ENCODE measurements at places on chromosomes 5 and 9.

DNA sequence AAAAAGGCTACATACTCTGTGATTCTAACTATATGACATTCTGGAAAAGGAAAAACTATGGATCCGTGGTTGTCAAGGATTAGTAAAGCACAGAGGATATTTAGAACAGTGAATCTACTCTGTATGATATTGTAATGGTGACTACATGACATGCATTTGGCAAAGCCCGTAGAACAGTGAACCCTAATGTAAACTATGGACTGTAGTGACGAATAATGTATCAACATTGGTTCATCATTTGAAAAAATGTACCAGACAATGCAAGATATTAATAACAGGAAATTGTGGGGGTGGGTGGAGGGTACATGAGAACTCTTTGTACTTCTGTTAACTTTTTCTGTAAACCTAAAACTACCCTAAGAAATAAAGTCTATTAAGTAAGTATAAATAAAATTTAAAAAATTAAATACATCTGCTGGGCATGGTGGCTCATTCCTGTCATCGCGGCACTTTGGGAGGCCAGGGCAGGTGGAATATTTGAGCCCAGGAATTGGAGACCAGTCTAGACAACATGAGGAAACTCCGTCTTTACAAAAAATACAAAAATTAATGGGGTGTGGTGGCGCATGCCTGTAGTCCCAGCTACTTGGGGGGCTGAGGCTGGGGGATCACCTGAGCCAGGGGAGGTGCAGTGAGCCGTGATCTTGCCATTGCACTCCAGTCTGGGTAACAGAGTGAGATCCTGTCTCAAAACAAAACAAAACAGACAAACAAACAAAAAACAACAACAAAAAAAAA lies 101.7 kb upstream of the TBC1D2 start:
- no peak for DNase-seq

DNA sequence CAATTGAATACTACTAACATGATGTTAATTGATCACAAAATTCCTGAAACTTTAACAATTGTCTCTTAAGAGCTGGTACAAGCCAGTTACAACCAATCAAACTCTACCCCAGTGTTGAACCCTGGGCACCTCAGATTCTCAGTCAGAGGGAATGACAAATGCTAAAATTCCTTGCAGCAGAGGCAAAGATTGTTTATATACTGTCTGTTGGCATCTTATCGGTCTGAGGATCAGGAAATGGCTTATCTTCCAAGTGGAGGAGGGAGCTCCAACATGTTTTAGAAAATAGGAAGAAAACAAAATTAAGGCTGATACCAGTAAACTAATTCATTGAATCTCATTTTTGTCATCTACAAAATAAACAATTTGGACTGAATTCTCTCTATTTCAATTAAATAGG lies 527.8 kb upstream of the ZNF608 start:
- DNase-seq = no peak

DNA sequence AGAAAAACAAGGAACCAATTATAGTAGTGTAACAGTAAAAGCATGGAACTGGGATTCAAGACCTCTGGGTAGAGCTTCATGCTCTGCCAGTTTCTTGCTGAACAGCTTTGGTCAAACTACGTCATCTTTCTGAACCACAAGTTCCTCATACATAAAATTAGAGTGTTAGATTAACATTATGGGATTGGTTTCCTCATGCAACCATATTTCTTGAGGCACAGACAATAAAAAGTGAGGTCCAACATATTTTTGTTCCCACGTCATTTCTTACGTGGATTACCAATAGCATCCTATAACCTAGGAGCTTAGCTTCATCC lies 354.8 kb downstream of the TMEM232 start:
- no peak for DNase-seq

- DNase-seq = no peak
These were observed 482.9 kb downstream of the AGTPBP1 start for GRCh38 chr9:85258823-85259370.

GRCh38 chr5:175470781-175471180 lies 7.6 kb upstream of the SFXN1 start:
- DNase-seq = no peak

GRCh38 chr9:2764353-2764752 lies 47.0 kb downstream of the KCNV2 start:
- no peak for DNase-seq

DNA sequence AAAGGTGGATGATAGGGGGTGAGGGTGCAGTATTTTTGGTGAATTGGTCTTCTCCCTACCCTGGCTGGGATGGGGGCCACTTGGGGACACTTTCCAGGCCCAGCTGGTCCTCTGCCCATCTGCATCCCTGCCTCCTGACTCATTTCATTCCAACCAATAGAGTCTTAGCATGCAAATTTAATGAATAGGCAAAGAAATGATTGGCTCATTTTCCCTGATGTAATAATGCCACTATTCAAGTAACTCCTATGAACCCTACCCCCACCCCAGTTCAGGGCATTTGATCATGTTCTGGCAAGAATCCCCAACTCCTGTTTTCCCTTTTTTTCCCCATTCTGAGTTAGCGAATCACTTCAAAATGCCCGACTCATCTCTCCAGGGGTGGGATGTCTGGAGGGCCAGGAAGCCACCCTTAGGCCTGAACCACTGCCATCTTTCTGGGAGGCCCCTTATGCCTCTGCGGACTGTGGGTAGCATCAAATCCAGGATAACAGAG lies 56.7 kb downstream of the PCDH1 start:
- DNase-seq = no peak

- DNase-seq = no peak
These were observed 7.7 kb upstream of the PBX3 start for GRCh38 chr9:125739436-125739835.

DNA sequence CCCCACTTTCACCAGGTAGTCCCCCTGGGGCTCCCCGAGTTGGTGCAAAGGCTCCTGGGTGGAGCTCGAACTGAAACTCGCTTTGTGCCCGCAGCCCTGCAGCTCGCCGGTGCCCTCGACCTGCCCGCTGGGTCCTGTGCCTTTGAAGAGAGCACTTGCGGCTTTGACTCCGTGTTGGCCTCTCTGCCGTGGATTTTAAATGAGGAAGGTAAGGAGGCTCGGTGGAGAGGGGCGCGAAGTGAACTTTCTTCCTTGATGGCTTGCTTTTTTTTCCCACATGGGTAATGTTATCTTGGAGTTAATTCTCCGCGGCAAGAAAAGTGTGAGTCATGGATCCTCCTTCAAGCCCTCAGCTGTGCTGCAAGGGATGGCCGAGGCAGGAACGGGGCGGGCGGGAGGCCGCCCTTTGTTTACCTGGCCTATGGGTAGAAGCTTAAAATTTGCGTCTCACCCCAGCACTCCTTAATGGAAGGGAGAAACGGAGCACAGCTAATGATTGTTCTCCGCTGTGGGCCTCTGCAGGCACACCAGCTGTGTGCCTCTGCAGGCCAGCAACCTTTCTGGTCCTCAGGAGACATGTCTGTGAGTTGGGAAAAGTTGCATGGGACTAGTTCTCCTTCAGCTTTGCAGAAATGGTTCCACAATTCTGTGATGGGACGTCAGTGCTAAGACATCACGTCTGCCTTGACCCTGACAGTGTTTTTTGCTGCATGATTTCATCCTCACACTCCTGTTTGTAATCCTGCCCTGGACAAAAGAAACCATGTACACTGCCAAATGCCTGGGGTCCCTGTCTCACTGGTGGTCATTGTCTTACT lies 1.1 kb downstream of the MAMDC2 start:
- DNase-seq = no peak

GRCh38 chr9:6410633-6411032 lies 2.4 kb upstream of the UHRF2 start:
- no peak for DNase-seq

GRCh38 chr9:134174526-134175290 lies 10.3 kb upstream of the RNU6ATAC start:
- DNase-seq = no peak

DNA sequence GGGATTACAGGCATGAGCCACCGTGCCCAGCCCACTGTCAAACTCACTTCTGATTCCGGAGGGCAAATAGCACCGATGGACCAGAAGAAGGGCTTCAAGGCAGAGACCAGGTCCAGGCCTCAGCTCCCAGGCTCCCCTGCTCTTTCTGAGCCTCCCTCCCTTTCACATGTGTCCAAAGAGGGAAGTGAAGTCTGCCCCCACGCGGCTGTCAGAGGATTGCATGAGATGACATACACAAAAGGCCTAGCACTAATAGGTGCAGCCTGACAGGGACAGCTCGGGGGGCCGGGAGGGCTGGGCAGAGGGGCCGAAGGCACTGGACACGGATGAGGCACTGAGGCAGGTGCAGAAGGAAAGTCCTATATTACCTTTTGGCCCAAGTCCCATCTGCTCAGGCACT lies 16.1 kb downstream of the FBP1 start:
- DNase-seq = no peak

DNA sequence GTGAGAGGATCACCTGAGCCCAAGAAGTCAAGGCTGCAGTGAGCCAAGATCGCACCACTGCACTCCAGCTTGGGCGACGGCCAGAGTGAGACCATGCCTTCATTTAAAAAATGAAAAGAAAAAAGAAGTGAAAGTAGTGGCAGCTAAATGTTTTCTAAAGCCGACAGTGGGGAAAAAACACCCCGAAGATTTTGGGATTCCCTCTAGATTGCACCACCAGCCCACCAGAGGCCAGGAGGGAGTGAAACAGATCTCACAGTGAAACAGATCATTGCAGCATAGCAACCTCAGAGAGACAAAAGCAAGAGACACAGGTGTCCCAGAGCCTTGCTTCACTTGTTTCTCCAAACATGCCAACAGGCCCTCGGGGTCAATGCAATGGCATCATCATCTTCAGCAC lies 156.8 kb downstream of the PAX5 start:
- DNase-seq = no peak

DNA sequence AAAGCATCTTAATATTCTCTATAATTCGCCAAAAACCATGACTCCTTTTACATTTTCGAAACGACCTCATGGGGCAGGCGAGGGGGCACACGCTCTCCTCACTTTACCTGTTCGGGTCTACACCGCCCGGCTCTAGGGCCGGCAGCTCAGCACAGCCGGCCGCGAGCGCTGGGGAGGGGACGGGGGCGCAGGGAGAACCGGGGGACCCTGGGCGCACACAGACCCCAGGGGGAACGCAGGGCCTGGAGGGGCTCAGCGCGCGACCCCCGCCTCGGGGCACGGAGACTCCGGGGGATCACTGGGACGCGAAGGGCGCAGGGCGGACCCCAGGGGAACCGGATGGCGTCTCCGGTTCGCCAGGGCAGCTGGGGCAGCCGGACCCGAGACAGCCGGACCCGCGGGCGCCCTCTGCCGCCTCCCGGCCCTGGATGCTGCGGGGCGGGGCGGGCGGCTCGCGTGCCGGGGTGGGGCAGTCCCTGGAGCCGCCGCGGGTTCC lies at the start of gene AHRR:
TSS of gene AHRR (plus strand) at position 485 of the 496 bp plus-strand sequence. CDS start 22,189 bp downstream, outside the sequence.
- no peak for DNase-seq
